ENCODE measurements at places on chromosomes 6 and 20. TPM values are rescaled to one million over a fixed set of nuclear protein-coding genes. Genes with fewer than 3 reads are reported as not detected.
A peak's percentile ranks its signal among the peaks of the same experiment; 100 is the strongest.

Gene COL20A1
- not detected for total RNA-seq

GRCh38 chr6:15299430-15300131 lies 53.7 kb downstream of the JARID2 start:
- DNase-seq, result peak; percentile 90

- DNase-seq, result no peak
These were observed 503.1 kb downstream of the ADGRB3 start for GRCh38 chr6:69138148-69138547.

DNA sequence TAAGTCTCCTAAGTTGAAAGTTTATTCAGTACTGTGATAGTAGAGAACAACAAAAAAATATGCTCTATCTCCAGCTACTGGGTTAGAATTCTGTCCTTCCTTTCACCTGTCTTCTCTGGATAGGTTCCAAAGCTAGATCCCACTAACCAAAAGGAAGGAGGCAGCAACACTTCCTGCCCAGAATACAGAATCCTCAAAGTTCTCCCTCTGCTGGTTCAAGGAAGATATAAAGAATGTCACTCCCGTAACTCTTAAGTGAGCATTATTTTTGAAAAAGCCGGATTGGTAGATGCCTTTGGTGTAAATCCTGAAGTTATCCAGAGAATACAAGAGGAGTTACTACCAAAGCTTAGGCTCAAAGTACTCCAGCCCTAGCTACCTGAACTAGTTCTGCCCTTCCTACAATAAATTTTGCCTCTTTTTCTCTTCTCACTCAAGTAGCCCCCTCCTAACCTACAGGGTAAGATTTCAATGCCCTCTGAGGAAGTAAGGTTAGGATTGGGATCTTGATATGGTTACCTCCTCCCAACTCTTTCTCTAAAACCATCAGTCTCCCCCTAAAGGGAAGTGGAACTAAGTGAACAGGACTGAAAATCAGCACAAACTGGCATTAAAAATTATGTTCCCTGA lies 26.0 kb upstream of the CRIP3 start:
- no peak for DNase-seq

Gene DZANK1
- 4.8 TPM for total RNA-seq

- DNase-seq, result no peak
These were observed 377.1 kb downstream of the BTBD9 start for GRCh38 chr6:38262609-38263008.

DNA sequence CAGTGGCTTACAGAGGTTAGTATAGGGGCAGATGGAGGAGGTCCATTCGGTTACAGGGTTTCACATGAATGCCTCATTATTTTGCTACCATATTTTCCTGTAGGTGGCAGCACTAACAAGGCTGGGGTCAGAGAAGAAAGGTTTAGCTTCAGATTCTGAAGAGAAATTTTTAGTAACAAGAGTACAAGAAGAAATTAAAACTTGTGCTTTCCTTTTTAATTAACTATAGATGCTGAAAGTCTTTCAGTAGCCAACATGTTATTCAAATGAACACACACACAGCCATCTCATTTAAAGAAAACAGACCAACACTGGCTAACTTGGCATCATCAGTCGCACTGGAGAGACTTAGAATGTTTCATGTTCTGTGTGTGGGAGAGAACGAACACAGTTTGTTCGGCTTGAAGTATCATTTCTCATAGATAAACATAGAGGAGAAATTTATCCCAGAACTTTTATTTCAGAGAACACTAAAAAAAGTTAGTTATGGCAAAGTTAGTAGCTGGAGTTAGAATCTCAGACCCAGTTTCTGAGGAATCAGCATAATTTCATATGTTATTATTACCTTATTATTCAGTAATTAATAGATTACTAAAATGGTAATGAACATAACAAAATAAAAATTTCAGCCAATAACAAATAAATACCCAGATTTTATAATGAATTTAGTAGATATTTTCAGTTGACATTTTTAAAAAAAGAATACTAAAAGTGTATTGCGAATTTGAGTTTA lies 314.0 kb upstream of the RSPO3 start:
- no peak for DNase-seq

Gene C4B
- total RNA-seq, result 3.1 TPM

Gene ZNF76
- total RNA-seq, result 35.8 TPM

DNA sequence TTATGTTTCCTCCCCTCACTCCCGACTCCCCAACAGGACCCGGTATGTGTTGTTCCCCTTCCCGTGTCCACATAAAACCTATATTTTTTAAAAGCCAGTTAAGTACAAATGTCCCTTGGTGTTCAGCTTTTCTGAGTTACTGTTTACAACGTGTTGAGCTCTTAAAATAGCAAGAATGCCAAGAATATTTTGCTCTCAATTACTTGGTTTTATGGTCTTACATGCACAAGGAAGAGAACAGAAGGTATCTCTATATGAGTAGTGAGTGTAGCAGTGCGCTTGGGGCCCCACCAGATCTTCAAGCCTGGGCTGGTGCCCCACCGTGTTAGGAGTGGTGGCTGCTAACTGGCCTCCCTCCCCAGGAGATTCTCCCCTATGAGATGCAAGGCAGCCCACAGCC lies 75.3 kb downstream of the RIN2 start:
- no peak for DNase-seq

DNA sequence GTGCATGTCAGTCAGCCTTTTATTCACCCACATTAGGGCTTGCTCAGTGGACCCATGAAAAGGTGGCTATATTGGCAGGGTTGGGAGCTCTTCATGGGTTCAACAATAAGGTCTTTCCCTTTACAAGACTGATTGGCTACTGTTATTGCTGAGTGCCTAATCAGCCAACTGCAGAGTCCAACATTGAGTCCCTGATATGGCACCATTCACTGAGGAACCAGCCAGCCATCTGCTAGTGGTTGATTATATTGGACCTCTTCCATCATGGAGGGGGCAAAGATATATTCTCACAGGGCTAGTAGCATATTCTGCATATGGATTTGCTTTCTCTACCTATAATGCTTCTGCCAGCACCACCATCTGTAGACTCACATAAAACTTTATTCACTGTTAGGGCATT lies 69.9 kb downstream of the CDKAL1 start:
- no peak for DNase-seq

Gene HLA-F
- 302 TPM for total RNA-seq

DNA sequence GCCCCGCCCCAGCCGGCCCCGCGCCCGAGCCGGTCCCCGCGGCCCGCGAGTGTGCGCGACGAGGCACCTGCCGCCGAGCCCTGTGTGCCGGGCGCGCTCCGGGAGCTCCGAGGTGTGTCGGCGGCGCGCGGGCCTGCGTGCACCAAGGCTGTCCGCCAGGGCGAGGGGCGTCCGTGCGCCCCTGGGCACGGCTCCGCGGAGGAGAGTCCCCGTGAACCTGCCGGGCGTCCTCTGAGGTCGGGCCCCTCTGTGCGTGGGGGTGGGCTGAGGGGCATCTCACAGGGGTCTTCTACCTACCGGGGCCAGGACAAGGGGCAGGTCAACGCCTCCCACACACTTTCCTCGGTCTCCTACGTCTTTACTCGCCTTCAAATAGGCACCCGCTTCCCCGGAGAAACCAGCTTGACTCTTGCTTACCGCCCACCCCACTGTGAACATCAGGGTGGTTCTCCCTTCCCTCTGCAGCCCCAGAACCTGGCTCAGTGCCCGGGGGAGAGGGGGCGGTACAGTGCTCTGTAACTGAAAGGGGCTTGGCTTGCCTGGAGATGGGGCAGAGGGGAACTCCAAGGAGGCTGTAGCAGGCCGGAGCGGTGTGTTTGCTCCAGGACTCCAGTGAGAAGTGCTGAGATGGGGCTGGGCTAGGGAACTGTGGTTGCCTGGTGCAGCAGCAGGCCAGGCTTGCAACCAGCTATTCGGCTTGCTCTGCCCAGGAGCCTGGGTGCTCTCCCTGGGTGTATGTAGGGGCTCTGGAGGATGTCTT lies at the start of gene SAMD10:
SAMD10 (minus strand) TSS at position 86 of the 760 bp plus-strand sequence. CDS start 175 bp downstream, outside the sequence.
- peak; percentile 72 for DNase-seq

- no peak for DNase-seq
These were observed 29.1 kb upstream of the LMBRD1 start for GRCh38 chr6:69825904-69826303.

- DNase-seq, result no peak
These were observed 221.9 kb downstream of the ADGRG6 start for GRCh38 chr6:142523515-142524375.

Gene CYP39A1
- total RNA-seq, result not detected

DNA sequence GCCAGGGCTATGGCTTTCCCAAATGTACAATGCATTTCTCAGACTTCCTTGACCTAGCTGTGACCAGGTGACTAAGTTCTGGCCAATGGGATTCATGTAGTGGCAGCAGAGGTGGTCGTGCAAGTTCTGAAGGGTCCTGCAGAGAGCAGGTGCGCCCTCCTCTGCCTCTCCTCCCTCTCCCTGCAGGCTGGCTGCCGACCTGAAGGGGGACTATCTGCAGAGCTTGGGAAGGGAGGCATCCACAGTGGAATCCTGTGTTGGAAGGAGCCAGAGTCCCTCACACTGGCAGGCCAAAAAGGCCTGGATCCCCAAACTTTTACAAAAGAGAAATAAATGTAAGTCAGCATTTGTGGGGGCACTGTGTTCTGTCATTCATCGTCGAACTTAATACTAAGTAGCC lies 66.6 kb downstream of the CDH26 start:
- DNase-seq, result no peak

DNA sequence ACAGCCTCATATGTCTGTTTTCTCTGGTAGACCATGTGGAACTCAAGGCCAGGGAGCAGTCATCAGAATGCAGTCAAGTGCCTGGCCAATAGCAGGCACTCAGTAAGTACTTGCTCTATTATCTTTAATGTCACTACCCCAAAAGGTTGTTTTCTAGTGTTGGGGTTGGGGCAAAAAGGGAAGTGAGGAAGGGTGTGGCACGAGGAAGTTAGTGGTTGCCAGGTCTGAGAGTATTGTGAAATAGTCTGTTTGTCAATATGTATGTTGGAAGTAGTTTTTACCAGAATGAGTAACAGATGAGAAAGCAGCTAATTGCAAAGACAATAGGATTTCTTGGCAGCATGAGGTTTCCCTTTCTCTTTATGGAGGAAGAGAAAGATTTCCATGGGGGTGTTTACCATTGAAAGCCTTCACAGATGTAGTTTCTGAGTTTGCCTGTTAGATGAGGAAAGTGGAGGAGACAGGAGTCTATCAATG lies 59.5 kb upstream of the ARMH2 start:
- peak; percentile 41 for DNase-seq

Gene EPPIN
- total RNA-seq, result not detected

Gene CLIC5
- total RNA-seq, result not detected

Gene ADGRB3
- total RNA-seq, result not detected

GRCh38 chr20:40207655-40208054 lies 481.4 kb downstream of the MAFB start:
- DNase-seq, result no peak

DNA sequence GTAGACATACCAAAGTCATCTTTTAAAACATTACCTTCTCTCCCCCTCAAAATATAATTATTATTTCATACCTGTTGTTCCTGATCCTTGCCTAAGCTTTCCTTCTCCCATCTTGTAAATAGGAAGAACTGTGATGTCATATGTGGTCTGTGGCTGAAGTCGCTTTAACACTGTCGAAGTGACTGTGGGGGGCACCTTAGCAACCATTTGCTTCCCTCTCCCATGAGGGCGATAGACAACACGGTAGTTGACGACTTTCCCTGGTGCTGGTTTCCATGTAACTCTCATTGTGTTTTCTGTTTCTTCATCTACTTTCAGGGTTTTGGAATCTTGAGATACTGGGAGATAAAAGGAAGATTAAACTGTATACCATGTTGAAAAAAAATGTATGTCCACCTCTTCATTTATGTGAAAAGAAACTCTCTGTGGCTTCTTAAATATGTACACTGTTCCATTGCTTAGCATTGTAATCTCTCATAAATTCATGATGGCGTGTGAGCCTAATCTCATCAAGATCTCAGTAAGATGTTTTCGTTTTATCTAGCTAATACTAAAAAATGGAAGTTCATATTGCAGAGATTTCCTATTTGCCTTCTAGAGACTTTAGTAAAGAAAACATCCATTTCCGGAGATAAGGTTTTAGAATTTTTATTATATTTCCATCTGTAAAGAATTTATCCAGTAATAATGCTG lies 49.5 kb downstream of the COL12A1 start:
- DNase-seq, result no peak

DNA sequence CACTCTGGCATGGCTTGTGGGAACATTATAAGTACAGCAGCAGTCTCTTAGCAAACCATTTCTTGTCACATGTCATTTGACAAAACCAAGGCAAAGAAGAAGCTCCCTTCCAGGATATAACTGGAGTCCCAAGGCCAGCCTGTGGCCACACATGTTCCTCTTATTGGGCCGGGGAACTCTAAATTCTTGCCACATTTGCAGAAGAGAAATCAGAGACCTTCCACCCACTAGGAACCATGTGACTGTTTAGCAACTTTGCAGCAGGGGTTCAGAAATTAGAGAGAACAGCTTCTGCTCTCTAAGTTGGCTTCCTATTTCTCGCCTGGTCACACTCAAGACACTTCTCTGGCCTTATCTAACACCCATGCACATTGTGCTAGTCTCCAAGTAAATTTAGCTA lies 20.4 kb upstream of the MEP1A start:
- DNase-seq, result peak; percentile 9

DNA sequence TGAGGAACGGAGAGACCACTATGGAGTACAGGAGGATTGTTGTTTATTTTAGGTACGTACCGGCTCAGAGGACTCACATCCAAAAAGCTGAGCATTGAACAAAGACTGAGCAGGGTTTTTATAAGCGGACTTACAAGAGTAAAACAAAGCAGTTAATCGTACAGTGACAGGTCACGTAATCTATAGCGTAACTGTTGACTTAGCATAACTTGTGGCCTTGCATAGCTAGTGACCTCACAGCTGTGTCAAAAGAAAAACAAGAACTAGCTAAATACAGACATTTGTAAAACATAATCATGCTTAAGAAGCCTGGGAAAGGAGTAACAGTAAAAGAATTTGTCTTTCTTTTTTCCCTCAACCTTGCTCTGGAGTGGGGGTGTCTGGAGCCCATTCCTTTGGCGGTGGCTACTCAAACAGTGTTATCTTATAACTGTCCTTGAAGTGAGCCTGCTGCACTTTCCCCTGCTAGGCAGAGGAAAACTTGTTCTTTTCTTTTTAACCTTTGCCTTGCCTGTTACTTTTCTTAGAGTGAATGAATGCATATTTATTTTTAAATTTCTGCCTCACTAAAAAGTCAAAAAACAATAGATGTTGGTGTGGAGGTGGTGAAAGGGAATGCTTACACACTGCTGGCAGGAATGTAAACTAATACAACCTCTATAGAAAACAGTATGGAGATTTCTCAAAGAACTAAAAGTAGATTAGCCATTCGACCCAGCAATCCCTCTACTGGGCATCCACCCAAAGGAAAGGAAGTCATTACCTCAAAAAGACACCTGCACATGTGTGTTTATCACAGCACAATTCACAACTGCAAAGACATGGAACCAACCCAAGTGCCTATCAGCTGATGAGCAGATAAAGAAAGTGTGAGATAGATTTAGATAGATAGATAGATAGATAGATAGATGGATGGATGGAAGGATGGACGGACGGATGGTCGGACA lies 109.0 kb downstream of the TAF4 start:
- DNase-seq, result no peak

GRCh38 chr6:105553171-105553570 lies 150.3 kb upstream of the PREP start:
- DNase-seq, result no peak

Gene BTNL2
- total RNA-seq, result 0.26 TPM

Gene PPP1R16B
- total RNA-seq, result 89.9 TPM

Gene SCRT2
- not detected for total RNA-seq

Data from GM12878 (cell line).